ENCODE measurements at places on chromosomes 6 and 20.

DNA sequence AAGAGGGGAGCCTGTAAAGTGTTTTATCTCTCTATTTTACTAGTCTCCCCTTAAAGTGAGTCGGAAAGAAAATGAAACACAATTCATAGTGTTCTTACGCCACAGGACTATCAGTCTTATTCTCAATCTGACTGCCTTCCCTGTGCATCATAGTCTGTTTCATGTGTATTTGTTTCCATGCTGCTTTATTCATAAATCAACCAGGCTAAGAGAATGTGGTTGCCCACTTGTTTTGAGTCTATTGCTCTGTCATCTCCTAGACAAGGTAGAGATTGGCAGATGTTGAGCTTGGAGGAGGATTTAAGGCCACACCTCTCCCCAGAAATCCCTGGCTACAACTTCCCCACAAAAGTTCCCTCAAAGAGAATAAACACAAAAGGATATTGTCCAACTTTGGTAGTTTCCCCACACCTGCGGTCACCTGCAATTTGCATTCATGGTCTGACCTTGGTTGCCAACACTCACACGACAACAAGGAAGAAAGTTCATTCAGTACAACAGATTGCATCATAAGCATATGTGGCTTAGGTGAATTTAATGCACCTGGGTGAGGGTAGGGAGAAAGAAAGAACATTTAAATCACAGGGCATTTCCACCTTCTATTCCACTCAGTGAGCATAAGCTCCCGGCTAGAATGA is 167.1 kb upstream of the FBXL4 start:
- DNase-seq, result no peak

GRCh38 chr6:113067612-113068275 is 720.6 kb downstream of the RFPL4B start:
- no peak for DNase-seq

- DNase-seq, result no peak
Measured at GRCh38 chr6:3193102-3193849, 34.2 kb downstream of the TUBB2B start.

DNA sequence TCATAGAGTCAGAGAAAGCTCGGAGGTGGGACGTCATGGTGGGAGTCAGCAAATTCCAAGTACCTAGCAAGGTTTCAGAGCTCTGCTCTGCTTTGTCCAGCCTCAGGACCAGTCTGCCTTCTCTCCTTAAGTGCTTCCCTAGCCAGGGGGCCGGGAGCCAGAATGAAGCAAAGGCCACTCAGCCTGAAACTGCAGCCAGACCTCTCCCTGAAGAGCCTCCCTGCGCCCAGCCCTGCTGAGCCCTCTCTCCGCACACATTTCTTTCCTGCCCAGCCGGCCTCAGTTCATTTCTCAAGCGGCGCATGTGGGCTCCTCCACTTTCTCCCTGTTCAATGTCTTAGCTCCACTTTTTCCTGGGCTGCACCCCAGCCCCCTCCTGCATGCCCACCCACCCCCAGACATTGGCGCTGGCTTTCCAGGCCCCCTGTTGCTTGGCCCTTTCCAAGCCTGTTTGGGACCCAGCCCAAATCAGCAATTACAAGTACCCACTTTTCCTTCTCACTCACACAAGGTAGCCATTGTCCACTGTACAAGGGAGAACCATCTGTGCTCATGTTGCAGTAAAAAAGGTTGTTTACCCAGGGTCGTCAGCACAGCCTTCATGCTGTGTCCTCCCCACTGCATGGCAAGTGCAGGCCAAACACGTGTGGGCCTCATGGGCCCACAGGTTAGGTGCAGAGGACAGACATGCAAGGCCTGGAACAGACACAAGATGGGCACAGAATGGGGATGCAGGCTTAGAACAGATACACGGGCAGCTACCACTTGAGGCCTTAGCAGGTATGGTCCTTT is 147.1 kb downstream of the MRPL14 start:
- DNase-seq, result no peak

GRCh38 chr6:12849809-12850198 is 133.2 kb downstream of the PHACTR1 start:
- DNase-seq, result no peak

DNA sequence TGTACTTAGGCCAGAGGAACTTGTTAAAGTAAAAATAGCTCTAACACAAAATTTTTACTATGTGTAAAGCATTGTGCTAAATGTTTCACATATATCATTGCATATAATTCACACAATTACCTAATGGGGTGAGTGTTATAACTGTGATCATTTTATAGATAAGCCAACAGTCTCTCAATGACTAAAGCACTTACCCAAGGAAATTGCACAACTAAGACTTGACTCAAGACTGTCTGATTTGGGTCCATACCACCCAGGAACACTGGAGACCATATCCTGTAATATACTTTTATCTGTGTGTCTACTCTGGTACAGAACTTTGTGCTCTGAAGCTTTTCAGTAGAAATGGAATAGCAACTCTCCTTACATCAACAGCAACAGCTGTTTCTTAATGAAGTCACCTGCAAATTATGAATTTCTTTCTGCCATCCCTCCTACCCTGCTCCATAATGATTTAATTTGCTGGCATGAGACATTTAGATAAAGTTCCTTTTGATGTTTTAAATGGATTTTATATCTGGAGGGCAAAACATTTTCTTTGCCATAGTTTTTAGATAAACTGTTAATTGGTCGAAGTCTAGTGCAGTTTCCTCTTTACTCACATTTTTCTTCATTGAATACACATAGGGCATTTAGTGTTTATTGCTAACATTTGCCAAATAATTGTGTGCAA is 47.5 kb downstream of the TSPYL4 start:
- DNase-seq, result no peak

GRCh38 chr20:31515775-31516107 is 1.5 kb downstream of the HM13 start:
- no peak for DNase-seq

- DNase-seq, result no peak
Measured at GRCh38 chr6:111558690-111559187, 46.9 kb downstream of the TRAF3IP2 start.

- peak; percentile 12 for DNase-seq
Measured at GRCh38 chr6:71886184-71887005, at the start of gene RIMS1. Gene RIMS1, plus strand, starts transcription at chr6:71886550. Its CDS starts 474 bp downstream, at chr6:71887024.

- DNase-seq, result no peak
Measured at GRCh38 chr6:11900662-11901598, 111.2 kb upstream of the HIVEP1 start.

- DNase-seq, result no peak
Measured at GRCh38 chr20:45318948-45319347, 10.8 kb upstream of the MATN4 start.

DNA sequence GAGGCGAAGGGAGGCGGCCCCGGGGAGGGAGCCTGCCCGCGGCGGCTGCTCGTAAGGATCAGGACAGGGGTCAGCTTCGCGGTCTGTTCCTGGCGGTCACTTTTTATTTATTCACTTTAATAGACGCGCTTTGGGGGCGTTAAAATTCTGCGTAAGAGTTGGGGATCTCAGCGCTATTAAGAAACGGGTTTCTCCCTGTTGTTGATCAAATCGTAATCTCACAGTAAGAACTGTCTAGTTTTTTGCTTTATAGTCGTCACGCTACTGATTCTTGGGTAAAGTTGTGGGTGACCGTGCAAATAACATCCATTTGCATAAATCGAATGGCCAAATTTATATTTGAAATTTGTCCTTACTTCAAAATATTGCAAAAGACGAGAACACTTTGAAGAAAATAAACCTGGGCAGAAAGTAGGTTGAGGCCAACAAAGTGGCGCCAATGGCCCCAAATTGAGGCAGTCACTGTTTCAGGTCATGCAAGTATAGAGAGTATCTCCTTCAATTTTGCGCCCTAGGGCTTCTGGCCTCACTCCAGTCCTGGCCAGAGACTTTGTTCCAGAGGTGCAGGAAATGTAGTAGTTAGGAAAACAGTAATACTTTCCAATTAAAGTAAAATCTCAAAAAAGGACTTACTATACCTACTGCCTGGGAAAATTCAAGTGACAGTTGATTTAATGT is 963 bp upstream of the RMND1 start:
- DNase-seq, result no peak

DNA sequence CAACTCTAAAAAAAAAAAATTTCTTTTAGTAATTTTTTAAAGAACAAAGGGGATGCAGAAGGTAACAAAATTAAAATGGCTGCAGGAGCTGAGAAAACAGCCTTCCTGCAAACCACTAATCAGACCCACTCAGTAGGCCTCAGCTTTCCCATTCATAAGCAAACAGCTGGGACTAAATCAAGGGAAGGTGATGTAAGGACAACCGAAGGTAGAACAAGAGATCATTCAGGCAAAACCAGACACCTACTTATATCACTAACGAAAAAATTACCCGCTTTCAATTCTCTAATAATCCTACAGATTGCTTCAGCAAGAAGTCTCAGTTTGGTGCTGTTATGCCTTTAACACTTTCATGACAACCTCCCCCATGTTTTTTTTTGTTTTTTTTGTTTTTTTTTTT is 124.0 kb downstream of the ZMYND8 start:
- DNase-seq, result no peak

DNA sequence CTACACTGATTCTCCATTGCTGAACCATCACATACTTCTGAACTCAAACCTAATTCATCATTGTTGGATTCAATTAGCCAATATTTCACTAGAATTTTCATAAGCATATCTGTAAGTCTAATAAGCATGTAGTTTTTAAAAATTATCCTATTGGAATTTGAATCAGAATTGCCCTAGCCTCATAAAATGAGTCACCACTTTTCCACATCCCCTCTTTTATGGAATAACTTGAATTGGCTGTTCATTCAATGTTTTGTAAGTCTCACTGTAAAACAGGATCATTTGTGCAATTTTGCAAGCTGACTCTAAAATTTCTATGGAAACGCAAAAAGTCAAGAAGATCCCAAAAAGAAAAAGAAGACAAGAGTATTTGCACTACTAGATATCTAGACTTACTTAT is 141.0 kb downstream of the HACE1 start:
- no peak for DNase-seq

- DNase-seq, result no peak
Measured at GRCh38 chr6:110328259-110328658, 29.9 kb downstream of the METTL24 start.

GRCh38 chr20:44728801-44729443 is 13.8 kb downstream of the CCN5 start:
- peak; percentile 58 for DNase-seq

DNA sequence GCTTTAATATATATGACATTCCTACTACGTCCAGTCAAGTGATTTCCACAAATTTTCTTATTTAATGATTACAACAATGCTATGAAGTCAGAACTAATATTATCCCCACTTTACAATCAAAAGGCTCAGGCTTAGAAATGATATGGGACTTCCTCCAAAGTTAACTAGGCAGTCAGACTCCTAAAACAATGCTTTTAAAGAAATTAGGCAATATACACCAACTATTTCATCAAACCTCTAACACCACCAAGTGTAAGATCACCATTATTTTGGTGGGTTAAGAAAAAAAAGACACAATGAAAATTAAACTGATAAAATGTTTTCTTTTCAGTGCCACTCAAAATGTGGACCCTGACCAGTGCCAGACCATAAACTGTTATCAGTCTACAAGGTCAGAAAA is 256.1 kb upstream of the RUNX2 start:
- DNase-seq, result no peak

DNA sequence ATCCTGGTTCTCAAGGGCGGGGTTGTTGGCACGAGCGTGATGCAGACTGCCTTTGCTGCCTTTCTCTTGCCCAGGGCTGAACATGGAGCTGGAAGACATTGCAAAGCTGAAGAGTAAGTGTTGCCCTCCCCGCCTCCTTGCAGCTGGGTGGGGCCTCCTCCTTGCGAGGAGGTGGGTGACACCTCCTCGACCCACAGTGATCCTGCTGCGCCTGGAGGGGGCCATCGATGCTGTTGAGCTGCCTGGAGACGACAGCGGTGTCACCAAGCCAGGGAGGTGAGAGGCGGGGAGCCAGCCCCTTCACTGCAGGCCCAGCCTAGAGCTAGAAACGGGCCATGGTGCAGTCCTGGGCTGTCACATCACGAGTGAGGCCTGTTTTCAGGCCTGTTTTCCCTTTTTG is 18.4 kb upstream of the TNFRSF6B start:
- no peak for DNase-seq

- no peak for DNase-seq
Measured at GRCh38 chr6:136640132-136640915, 90.1 kb upstream of the MAP7 start.

DNA sequence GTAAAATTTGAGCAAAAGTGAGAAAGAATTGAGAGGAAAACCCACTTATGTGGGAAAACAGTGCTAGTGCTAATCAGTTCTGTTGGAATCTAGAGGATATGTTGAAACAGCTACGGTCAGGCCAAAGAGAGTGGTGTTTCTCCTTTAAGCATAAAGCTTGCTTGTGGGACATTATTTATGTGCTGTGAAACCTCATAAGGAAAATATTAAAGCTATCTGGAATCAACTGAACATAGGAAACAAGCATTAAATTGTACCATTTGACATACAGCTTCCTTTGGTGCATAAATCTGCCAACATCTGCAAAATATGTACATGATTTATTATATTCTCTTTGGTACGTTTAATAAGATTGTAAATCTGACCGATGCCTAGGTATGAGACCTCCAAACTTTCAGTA is 182.5 kb upstream of the PDE10A start:
- no peak for DNase-seq

GRCh38 chr6:147177286-147177685 is 26.9 kb upstream of the STXBP5 start:
- no peak for DNase-seq

- DNase-seq, result no peak
Measured at GRCh38 chr6:7917729-7918128, 7.1 kb upstream of the TXNDC5 start.

DNA sequence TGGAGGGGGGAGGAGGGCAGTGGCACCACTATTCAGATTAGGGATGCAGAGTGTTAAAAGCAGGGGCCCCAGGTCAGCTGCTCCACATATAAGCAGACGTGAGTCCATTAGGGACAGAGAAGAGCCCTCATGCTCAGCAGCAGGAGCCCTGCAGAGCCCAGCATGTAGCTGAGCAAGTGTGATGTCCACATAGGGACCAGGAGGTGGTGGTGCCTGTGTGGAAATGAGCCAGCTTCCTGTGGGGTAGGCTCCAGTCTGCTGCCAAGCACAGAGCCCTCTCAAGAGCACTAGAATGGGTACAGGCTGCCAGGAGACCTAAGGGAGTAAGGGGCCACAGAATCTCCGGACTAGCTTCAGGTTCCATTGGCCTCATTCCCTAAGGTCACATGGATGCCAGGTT is 57.9 kb upstream of the MLN start:
- no peak for DNase-seq

DNA sequence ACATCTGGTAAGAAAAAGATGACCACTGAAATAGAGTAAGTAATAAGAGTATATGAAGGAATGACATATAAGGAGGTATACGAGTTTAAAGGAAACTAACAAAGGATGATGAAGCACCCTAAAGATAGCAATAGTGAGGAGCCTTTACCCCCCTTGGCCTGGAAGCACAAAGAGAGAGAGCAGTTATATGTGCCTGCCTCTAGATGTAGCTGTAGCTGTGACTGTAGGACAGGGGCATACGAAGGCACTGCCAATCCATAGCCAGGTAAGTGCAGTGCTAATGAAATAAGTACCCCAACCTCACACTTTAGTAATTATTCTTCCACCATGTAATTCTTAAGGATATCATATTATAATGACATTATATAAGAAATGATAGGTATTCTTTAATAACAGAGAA is 90.1 kb upstream of the FKBP1C start:
- DNase-seq, result no peak

- DNase-seq, result no peak
Measured at GRCh38 chr20:61487346-61487996, 235.4 kb downstream of the CDH4 start.
